ENCODE measurements at places on chromosomes 2 and 18. TPM values are rescaled to one million over a fixed set of nuclear protein-coding genes. Genes with fewer than 3 reads are reported as not detected.

The MYO1B gene
- polyA plus RNA-seq: 24.5 TPM

The ROCK1 gene
- 10.5 TPM for polyA plus RNA-seq

The IL1R1 gene
- 24.6 TPM for polyA plus RNA-seq

The G6PC2 gene
- polyA plus RNA-seq: not detected

The CPS1 gene
- polyA plus RNA-seq: 6.7 TPM

The GALNT13 gene
- not detected for polyA plus RNA-seq

The SCLY gene
- polyA plus RNA-seq: 21.9 TPM

The KCNS3 gene
- polyA plus RNA-seq: 4.4 TPM

The CFC1 gene
- polyA plus RNA-seq: not detected

The SLC9A2 gene
- 5.6 TPM for polyA plus RNA-seq

The IL36RN gene
- not detected for polyA plus RNA-seq

The PID1 gene
- 2.1 TPM for polyA plus RNA-seq

Data from kidney (tissue), 22 donors.